A549 (cell line): ENCODE measurements at places on chromosomes 7 and 10. TPM values are rescaled to one million over a fixed set of nuclear protein-coding genes. Genes with fewer than 3 reads are reported as not detected.
A peak's percentile ranks its signal among the peaks of the same experiment; 100 is the strongest.

DNA sequence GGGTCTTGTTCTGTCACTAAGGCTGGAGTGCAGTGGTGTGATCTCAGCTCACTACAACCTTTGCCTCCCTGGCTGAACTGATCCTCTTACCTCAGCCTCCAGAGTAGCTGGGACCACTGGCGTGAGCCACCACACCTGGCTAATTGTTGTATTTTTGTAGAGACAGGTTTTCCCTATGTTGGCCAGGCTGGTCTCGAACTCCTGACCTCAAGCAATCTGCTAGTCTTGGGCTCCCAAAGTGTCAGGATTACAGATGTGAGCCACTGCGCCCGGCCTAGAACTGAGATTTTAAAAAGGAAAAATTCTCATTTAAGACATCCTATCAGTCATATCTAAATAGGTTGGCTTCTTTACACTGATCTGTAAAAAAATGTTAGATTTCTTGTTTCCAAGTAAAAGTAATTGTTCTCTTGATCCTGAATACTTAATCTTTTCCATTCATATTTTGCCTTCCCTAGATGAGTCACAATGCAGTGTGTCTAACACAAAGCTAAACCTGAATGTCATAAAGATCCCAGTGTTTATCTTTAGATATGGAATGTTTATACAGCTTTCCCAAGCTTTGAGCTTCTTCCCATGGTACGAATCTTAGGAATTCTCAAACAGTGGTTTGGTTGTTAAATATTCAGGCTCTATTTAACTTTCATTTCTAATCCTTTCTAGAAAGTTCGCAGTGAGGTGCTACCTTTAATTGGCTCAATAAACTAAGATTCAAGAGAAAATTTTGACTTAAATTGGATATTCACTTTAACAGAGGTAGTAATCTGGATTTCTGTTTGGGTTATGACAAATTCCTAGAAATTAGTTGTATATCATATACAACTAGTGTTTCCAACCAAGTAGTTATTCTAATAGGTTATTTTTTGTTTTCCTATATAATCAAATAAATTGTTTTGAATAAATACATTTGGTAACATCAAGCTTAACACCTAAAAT is 12.1 kb upstream of the LAMB1 start:
- DNase-seq = peak; percentile 91

DNA sequence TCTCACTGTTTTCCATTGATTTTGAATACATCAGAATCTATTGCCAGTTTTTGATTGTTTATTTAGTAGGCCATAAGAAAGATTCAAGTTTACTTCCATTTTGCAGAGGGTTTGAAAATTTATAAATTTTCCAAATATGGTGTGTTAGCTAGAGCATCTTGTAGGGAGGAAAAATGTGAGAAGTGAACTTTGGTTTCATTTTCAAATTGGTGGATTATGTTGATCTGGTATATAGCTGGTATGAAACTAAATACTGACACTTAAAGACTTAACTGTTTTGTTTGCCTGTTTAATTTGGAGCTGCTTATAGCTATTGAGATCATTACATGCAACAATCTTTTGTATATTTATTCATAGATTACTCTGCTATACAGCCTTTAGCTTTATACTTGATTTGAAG is 108.1 kb downstream of the ADAM22 start:
- no peak for DNase-seq

- DNase-seq = no peak
Observed at GRCh38 chr7:30511973-30512662, 7.5 kb upstream of the GGCT start.

GRCh38 chr10:125076891-125077541 is 83.3 kb downstream of the CTBP2 start:
- no peak for DNase-seq

DNA sequence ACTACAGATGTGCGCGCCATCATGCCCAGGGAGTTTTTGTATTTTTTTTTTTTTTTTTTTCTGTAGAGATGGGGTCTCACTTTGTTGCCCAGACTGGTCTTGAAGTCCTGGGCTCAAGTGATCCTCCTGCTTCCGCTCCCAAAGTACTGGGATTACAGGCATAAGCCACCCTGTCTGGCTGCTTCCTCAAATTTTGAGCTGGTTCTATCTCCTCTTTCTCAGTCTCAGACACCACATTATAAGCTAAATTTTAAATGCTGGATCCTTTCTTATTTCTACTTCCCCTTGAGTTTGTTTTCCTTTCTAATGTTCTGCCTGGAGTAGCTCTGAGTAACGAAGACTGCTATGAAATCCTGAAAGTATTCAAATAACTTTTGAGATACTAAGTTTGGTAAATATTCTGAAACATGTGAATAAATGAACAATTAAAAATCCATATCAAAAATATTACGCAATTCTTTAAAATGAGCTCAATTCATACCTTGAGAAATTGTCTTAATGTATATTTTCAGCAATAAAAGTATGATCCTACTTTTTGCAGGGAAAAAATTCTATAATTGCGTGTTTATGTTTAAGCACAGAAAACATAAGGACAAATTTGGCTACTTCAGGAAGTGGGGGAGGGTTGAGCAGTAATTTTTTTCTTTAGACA is 15.0 kb downstream of the TCAF1 start:
- no peak for DNase-seq

- DNase-seq = no peak
Observed at GRCh38 chr10:132704008-132704814, 81.7 kb downstream of the NKX6-2 start.

GRCh38 chr7:150621376-150621775 is 10.8 kb downstream of the GIMAP6 start:
- no peak for DNase-seq

DNA sequence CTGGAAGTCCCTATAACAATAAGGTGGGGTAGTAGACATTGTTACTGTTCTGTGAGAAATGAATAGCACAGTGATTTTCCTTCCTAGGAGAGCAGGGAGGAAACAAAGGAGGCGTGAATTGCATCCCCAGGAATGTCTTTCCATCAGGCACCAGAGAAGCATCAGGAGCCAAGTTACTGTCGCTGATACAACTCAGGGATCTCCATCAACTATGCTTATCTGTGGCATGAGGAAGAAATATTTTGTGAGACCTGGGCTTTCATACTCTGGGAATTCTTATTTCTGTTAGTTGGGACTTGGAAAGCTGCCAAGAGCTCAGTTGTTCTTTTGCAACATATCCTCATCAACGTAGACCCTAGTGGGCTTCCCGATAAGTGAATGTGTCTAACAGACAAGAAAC is 622.3 kb downstream of the SUGCT start:
- DNase-seq = no peak

DNA sequence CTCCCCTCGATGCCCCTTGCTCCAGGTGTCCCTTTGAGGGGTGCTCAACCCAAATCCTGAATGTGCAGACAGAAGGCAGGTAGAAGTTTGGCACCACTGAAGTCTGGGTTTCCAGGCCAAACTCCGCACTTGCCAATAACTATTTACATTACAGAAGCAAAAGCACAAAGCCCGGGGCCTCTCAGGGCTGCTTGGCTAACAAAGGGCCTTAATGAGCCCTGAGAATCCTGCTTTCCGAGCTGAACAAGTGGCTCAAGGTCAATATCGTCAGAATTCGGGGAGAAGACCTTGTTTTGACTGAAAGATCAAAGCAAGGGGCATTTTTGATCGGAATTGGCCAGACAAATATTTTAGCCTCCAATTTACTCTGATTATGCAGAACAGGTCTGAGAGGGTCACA is 189.9 kb downstream of the HERPUD2 start:
- DNase-seq = no peak

- DNase-seq = no peak
Observed at GRCh38 chr7:157676001-157676400, 339.2 kb downstream of the DNAJB6 start.

DNA sequence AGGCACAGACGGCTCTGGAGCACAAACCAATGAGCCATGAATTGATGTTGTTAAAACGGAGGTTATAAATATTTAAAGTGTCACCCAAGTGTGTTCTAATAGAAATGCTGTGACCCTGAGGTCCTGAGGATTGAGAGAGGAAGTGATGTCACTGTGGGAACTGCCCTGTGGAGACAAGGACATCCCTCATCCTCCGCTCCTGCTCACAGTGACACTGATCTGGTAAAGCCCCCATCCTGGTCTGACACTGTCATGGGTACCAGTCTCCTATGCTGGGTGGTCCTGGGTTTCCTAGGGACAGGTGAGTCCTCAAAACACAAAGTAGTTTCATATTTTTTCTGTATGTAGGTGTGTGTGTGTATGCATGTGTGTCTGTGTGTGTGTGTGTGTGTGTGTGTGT is 237.9 kb upstream of the PRSS1 start:
- DNase-seq = no peak

DNA sequence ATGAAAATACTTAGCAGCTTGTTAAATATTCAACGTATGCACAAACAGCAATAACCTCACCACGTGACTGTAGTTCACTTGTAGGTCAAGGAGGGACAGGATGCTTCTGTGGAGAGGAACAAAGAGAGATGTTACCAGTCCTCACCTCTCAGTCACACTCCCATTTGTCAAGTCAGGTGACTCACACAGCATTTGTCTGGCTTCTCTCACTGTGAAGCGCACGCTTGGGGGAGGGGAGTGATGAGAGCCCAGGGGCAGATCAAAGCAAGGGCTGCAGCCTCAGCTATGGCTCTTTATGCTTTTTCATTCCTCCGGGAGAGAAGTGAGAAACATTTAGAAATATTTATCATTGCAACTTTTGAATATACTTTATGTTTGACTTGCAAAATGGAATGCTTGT is 2.9 kb upstream of the RBM20 start:
- DNase-seq = peak; percentile 91

DNA sequence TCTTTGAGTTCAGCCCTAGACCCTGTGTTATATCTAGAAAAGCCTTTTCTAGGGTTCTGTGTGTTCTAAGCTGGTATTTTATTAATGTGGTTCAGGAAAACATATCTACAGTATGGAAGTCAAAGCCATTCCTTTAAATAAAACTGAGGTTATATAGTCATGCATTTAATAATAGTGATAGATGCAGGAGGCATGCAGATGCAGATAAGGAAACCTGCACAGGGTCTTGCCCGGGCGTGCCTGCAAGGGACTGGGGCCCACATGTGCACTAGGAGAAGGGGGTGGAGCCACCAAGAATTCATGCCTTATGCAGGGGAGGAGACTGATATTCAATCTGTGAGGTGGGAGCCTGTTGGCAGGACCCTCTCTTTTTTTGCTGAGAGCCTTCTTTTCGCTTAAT is 171.5 kb downstream of the PRPF18 start:
- no peak for DNase-seq

The EPO gene
- polyA plus RNA-seq = not detected in 3 replicates

The PDSS1 gene
- polyA plus RNA-seq = 14.3 to 18.4 TPM (median 14.9 TPM) in 3 replicates
